ENCODE measurements at places on chromosomes 13 and 19. TPM values are rescaled to one million over a fixed set of nuclear protein-coding genes. Genes with fewer than 3 reads are reported as not detected.

- no peak for DNase-seq
These were observed 1.9 kb upstream of the CRX start for GRCh38 chr19:47819858-47820257.

GRCh38 chr19:18483119-18483890 is 38.6 kb downstream of the ELL start:
- no peak for DNase-seq

- DNase-seq, result peak; percentile 51
These were observed 1109.6 kb upstream of the ATXN8OS start for GRCh38 chr13:68998056-68998455.

DNA sequence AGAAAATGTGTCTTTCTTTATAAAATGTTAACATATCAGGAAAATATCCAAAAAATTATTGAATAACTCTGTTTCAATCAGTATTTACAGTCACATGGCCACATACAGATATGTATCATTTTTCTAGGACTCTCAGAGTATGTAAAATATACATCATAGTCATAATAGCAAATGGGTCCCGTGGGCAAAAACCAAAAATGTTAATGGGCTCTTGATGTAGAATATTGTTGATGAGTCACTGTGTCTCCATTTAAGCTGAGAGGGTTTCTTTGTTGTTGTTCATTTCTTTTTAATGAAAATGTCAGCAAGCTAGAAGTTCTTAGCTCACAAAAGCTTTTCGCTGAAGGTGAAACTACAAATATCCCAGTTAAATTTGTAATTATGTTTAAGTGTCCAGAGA is 1713.1 kb upstream of the PCDH20 start:
- no peak for DNase-seq

DNA sequence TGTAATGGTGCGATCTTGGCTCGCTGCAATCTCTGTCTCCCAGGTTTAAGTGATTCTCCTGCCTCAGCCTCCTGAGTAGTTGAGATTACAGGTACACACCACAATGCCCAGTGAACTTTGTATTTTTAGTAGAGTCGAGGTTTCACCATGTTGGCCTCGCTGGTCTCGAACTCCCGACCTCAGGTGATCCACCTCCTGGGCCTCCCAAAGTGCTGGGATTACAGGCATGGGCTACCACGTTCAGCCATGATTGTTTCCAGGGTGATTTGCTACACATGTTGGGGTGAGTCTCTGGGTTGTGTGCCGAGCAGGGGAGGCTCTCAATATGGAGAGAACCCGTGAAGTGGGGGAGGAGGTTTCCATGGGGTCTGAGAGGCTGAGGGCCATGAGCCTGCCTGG is 24.8 kb upstream of the CEACAM21 start:
- DNase-seq, result no peak

Gene METTL21C
- polyA plus RNA-seq, result 0.20 TPM

GRCh38 chr13:110593430-110594130 is 21.8 kb upstream of the NAXD start:
- DNase-seq, result no peak

DNA sequence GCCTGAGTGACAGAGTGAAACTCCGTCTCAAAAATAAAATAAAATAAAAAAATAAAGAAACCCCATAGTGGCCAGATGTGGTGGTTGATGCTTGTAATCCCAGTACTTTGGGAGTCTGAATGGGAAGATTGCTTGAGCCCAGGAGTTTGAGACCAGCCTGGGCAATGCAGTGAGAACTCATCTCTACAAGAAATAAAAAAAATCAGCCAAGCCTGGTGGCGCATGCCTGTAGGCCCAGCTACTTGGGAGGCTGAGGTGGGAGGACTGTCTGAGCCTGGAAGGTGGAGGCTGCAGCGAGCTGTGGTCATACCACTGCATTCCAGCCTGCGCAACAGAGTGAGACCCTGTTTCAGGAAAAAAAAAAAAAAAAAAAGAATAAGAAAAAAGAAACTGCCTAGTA is 53.8 kb downstream of the ZNF627 start:
- no peak for DNase-seq

- no peak for DNase-seq
These were observed 49.0 kb upstream of the POMP start for GRCh38 chr13:28609926-28610325.

DNA sequence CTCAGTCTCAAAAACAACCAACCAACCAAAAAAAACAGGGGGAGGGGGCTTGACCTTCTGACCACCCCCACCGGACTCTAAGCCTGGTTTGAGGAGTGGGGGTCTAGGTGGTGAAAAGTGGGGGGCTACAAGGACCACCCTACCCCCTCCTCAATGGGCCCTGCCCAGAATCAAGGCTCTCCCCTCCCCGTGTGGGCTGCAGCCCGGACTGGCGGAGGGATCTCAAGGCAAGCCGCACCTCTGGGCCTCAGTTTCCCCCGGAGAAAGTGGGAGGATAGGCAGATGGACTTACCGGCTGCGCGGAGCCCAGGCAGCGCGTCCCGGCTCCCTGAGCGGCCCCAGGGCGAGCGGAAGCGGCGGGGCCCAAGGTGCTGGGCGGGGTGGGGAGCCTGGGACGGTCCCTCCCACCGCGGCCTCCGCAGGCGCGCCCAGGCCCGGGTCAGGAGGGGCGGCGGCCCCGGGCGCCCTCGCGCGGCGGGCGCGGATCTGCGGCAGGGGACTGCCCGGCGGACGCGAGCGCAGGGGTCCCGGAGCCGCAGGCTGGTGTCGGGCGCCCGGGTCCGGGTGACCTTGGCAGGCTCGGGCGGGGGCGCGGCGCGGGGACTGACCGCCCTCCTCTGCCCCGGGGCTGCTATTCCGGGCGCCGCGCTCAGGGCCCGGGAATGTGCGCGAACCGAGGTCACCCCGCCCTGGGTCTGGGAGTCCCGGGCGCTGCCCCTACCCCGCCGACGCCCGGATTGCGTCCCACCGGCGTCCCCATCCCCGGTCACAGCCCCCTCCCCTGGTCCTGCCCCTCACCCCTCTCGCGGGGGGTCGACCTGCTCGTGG is at the start of gene ADAMTSL5:
Gene ADAMTSL5 (minus strand): TSS at position 349 of the 828 bp plus-strand sequence. CDS start 2,076 bp downstream, outside the sequence.
- DNase-seq, result no peak

DNA sequence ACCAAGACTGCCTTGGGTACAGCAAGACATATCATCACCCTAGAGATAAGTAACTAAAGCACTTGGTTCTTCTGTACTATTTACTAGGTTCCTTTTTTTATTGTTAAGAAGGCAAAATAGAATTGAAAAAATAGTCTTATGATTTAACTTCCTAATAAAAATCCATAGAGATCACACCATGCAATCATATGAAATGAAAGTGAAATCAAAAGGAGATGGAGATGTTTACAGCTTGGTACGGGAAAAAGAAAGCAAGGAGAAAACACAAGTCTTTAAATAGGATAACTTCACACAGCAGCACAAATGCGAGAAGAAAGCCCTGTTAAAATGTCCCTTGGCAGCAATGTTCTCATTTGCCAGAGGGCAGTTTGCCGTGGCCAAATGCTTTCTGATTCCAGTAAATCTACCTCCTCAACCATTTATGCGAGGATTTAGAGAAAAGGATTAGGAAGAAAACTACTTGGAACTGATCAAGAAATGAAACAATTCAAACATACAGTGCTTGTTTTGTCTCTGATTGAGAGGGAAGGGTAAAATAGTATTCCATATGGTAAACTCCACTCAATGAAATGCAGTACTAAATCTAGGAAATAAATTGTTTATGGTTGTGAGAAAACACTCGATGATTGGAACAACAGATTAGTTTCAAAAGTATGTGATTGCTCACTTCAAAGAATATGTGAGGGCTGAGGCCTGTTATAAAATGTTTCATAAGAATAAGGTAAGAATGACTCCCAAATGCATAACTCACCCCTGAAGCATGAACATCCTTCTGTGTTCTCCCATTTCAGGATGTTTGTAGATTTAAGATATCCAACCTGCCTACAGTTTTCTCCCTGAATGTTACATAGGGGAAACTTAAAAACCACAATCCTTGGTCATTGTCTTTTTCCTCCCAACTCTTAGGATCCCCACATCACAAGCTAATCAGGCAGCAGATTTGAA is 487.8 kb downstream of the DACH1 start:
- peak; percentile 19 for DNase-seq

Gene PPM1N
- 2.1 TPM for polyA plus RNA-seq

Gene PGLYRP2
- polyA plus RNA-seq, result not detected

Gene NFIX
- polyA plus RNA-seq, result 175 TPM

DNA sequence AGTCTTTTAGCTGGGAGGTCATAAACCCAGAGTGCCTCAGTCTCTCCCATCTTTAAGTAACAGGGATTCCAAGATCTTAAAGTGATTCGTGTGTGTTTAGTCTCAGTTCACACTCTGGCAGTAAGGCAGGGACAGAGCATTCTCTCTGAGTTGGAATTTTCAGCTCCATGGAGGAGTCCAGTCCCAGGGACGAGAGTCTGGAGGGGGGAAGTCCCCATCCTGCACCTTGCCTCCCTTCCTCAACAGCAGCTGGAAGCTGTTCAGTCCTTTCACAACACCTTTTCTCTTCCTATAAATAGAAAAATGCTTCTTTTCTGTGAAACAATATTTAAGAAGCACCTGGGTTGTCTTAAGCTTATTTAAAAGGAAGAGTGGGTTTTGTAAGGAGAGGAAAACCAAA is 82.0 kb downstream of the KLF5 start:
- DNase-seq, result no peak

DNA sequence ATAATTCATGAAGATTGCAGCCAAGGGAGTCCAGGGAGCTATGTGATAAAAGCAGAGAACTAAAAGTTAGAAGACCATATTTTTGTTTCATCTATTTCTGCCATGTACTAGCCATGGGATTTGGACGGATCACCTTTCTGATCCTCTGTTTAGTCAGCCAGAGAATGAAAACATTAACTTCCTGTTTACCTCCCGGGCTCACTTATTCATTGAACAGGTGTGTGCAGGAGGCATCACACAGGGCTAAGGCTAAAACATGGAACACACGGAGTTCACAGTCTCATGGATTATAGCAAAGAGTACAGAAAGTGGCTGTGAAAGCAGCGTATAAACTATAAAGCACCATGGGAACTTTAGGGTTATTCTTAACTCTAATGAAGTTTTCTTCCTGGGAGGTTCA is 96.8 kb downstream of the GPR12 start:
- DNase-seq, result no peak

DNA sequence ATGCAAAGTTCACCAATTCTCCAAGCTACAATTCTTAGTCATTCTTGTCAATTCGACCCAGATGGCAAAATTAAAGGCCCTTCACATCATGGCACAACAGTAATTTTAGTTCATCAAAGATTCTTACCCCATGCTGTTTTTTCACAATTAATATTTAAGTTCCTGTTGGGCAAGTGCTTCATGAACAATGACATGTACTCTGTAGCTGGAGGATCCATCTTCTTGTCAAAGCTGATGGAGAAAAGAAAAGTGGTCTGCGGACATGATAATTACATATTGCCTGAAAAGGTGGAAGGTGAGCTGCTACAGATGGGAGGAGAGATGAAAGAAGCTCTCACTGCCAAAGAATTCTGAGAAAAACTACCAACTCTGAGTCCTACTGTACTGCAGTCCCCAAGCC is 1370.3 kb upstream of the SLC10A2 start:
- DNase-seq, result no peak

- DNase-seq, result no peak
These were observed 26.2 kb downstream of the SLC25A30 start for GRCh38 chr13:45391926-45392325.

Gene CGB3
- 0.73 TPM for polyA plus RNA-seq

DNA sequence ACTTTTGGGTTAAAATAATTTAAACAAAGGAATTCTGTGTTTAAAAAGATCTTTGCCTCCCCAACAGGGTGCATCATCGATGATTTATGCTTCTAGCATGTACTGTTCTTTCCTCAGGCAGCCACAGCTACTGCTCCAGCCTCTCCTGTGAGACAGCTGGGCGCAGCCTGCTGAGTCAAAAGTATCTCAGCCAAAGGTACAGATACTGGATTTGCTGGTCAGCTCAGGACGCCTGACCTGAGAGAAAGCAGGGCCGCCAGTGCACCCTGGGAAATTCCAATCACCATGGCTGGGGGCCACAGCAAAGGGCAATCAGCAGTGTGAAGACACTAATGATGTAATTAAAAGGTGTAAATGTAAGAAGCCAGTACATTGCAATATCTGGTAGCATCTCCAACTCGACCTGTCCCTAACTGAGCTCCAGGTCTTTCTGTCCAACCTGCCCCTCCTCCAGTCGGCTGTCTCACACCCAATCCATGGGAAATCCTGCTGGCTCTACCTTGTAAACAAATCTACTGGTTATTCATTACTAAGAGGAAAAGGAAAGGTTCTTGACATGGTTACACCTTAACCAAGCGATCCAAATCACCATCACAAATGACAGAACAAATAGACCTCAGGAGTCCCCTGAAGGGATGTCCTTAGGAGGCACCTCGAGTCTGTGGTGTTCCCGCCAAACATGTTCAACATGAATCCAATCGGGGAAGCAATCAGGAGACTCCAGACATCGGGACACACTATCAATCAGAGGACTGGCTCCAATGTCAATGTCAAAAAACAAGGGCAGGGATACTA is 7.3 kb downstream of the OPA3 start:
- no peak for DNase-seq

Gene FAM216B
- 5.6 TPM for polyA plus RNA-seq

GRCh38 chr19:34667349-34668076 is 9.4 kb downstream of the SCGB2B2 start:
- no peak for DNase-seq

DNA sequence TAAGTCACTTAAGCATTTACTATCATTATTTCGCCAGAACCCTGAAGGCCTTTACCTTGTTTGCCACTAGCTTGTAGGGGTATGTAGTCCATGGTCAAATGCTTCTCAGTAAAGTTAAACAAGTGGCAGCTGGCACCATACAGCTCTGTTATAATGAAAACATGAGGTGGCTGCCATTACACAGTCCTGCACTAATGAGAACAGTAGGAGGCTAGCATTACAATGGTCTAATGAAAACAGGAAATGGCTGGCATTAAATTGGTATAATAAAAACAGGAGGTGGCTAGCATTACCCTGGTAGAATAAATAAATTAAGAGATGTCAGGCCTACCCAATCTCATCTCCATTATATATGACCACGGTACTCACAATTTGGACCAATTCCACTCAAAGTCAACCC is 107.5 kb downstream of the PCDH17 start:
- no peak for DNase-seq

DNA sequence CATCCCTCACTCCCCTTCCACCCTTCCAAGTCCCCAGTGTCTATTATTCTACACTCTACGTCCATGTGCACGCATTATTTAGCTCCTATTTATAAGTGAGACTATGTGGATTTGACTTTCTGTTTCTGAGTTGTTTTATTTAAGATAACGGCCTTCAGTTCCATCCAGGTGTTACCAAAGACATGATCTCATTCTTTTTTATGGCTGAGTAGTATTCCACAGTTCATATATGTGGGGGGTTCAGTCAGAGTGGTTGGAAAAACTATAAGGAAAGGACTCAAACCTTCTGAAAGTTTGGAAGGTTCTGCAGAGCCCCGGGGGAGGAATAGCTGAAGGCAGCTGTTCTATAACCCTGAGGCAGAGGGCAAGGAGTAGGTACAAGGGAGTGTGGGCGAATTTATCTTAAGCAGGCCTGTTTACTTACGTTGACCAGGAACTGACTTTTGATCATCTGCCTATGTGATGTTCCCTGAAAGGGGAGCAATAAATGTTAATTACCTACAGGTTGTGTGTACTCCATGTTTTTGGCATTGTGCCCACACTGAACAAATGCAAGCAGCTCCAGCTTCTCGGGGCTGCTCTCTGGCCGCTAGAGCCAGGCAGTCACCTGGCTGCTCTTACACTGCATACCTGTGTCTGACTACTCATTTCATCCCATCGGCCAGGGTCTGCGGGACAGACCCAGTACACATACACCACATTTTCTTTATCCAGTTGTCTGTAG is 13.5 kb upstream of the ADGRE1 start:
- no peak for DNase-seq

Measured in spinal cord (tissue), 10 donors.